ENCODE measurements at places on chromosomes 3 and 15.

DNA sequence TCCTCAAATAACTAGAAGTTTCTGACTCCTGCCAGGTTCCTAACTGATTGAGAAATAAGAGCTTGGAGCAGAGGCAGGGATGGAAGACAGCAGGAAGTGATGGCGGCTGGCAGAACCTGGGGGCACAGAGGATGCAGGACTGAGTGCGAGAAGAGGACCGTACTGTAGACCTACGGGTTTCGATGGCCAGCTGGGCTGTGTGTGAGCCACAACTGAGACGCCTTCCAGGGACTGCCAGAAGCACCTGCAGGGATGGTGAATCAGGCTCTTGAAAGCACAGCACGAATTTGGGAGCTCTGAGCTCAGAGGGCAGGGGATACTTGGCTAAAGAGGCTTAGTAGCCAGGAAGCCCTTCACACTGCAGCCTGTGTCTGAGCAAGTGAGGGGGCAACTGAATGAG, 165.6 kb downstream of the ABHD5 start:
- no peak for DNase-seq

GRCh38 chr3:9195390-9195789, 54.1 kb downstream of the SRGAP3 start:
- DNase-seq: no peak

- DNase-seq: no peak
Observed at GRCh38 chr15:39873978-39874377, 46.1 kb downstream of the GPR176 start.

DNA sequence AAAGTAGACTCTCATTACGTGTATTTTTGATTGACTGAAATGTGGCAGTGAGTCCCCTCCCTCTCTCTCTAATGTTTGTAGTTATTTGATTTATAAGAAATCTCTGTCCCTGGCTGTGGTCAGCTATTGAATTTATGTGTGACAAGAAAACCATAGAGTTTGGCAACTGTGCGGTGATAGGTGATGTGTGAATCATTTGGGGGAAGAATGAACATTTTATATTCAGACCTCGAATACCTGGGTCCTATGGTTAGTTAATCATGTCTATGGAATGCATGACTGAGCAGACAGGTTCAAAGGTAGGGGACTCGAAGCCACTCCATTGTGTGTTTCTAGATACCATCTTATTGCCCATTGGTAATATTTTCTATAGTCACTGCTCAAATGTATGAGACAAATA, 712.1 kb downstream of the MECOM start:
- DNase-seq: no peak
